SW 1271 (cell line): ENCODE measurements at places on chromosomes 1 and 21.
A peak's percentile ranks its signal among the peaks of the same experiment; 100 is the strongest.

- DNase-seq = no peak
Measured at GRCh38 chr1:89701746-89702241, 68.9 kb downstream of the LRRC8C start.

DNA sequence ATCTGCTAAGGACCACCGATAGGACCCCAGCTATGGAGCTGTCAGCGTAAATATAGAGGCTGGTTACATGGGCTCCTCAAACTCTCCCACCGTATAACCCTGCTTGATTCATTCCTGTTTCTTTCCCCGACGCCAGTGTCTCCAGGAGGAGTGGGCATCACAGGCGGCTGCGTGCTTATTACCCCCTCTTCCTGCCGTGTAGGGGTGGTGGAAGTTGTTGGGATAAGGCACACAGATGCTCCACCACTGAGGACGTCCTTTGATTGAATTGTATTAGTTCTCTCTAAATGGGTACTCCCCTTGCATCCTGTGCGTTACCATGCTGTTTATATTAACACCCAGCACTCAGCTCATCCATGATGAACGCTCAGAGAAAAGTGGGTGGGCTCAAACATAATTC lies 104.6 kb downstream of the ZBTB18 start:
- no peak for DNase-seq

DNA sequence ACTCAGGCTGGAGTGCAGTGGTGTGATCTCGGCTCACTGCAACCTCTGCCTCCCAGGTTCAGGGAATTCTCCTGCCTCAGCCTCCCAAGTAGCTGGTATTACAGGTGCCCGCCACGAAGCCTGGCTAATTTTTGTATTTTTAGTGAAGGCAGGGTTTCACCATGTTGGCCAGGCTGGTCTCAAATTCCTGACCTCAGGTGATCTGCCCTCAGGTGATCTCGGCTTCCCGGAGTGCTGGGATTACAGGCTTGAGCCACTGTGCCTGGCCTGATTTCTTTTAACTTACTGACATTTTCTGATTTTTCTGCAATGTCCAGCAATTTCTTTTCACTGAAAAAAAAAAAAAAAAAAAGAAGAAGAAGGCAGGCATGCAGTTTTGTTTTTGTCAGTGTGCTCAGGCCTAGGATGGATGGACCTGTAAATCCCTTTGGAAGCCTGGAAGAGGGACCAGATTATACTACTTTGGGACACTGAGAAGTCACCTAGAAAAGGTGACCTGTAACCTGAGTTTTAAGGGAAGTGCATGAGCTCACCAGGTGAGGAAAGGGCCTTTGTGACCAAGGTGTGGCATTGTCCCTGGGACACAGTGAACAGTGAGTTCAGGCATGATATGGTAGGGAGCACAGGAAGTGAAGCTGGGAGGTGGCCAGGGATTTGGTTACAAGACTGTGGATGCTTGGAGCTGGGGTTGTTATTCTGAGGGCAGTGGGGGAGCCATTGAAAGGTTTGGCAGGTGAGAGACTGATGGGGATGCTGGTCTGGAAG lies 2.7 kb upstream of the TMEM61 start:
- DNase-seq = no peak

DNA sequence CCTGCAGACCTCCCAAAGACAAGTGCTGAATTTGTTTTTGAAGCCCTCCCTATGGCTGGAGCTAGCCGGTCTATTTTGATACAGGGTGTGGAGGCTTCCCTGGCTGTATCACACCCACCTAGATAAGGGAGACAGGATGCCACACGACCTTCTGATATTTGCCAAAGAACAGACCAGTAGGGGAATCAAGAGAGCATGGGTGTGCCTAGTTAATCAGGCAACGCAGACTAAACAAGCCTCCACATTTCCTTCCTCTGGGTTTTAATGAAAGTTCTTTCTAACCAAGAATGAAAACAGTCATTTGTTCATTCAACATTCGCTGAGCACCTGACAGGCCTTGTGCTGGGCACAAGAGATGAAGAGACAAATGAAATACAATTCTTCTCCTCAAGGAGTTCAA lies 446.8 kb downstream of the PLPP3 start:
- no peak for DNase-seq

- DNase-seq = peak; percentile 60
Measured at GRCh38 chr1:40078512-40079333, 18.3 kb downstream of the PPT1 start.

GRCh38 chr1:46379996-46380395 lies 14.1 kb upstream of the FAAH start:
- no peak for DNase-seq

DNA sequence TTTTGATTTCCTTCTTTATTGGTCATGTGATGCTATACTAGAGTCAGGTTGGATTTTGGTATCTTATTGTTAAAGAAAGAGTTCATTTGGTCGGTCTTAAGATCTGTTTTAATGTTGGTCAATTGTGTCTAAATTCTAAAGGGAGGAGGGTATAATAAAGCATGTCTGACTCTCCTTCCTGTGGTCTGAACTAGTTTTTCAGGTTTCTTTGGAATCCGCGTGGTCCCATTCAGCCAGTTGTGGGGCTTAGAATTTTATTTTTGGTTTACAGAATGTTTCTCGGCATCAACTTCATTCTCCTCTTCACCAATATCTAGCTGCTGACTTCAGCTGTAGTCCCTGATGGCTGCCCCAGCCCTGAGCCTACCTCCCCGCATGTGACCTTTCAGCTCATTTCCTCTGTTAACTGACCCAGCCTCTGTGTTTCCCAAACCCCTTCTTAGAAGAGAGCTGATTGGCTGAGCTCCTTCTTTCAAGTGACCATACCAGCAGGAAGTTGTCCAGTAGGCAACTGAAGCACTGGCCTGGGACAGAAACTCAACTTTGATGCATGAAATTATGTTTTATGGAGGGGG lies 8.7 kb upstream of the MYOC start:
- no peak for DNase-seq

DNA sequence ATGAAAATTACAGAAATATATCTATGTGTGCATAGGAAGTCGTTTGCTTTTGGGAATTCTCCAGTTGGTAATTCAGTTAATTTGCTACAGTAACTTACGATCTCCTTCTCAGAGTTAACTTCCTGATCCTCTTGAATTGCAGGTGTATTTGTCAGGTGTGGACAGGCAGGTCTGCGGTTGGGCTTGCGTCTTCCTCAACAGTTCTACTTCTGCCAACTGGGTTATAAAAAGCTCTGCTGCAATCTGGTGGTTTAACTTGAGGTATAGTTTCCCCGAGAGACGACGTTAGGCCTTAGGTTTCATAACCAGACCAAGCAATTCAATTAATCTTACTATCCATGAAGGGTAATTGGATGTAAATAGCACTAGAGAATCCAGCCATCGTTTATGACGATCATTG lies 88.2 kb downstream of the GABPA start:
- no peak for DNase-seq

DNA sequence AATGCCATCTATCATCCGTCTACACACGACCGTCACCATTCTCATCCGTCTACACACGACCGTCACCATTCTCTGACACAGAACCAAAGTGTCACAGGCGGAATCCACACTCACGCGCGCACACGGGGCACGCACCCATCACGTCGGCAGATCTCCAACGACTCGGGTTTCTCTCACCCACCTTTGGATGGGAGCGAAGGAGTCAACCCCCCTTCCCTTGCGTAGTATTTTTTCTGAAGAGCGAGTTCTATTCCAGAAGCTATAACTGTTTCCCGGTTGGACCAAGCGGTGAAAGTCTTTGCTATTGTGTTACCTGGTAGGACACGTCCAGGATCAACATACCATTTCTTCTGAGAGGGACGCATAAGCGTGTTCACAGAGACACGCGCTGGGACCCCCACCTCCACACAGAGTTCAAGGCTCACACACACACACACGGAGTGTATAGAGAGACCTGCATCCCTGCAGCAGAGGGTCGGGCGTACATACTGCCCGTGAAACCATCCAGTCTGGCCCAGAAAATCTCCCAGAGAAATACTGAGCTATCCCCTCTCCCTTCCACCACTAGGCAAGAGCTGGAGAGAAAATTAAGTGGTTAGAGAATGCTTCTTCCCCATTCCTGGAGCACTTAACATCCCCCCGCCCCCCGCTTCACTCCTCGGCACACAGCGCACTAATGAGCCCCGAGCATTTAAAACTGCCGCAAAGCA lies 741 bp downstream of the DUSP10 start:
- DNase-seq = no peak

DNA sequence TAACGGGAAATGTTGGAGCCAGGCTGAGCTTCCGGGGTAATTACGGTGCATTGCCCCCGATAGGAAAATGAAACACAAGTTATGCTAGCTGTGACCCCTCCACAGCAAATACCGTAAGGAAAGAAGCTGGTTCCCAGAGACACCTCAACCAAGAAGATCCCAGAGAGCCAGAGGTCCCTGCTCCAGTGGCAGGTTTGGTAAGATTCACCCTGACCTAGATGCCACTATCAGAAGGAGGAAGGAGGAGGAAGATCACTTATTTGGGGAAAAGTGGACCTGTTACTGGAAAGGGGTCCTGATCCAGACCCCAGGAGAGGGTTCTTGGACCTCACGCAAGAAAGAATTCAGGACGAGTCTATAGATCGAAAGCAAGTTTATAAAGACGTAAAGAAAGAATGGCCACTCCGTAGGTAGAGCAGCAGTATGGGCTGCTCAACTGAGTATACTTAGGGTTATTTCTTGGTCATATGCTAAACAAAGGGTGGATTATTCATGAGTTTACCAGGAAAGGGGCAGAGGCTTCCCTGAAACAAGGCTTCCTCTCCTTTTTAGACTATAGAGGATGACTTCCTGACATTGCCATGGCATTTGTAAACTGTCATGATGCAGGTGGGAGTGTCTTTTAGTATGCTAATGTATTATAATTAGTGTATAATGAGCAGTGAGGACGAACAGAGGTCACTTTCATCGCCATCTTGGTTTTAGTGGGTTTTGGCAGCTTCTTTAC lies 7.5 kb upstream of the CAPN9 start:
- DNase-seq = no peak

- no peak for DNase-seq
Measured at GRCh38 chr1:181089017-181089675, 646 bp downstream of the IER5 start.

DNA sequence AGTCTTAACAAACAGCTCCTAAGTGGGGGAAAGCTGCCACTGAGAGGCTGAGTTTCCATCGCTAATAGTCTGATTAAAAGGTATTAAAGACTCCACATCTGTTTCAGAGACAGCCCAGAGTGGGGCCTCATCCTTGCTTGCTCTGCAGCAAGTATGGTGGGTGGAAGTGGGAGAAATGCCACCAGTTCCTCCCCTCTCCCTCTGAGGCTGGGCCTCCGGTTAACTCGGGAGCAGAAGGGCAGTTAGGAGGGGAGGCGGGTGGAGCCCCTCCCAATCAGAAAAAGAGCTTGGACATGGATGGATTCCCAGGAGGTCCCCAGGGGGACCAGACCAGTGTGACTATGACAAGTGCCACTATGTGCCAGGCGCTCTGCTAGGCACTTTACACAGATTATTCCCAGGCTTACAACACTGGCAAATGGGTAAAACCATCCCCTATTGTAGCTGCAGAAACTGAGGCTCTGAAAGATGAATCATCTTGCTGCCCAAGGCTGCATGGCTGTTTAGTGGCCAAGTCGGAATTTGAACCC lies 11.4 kb upstream of the ASCL5 start:
- DNase-seq = no peak

DNA sequence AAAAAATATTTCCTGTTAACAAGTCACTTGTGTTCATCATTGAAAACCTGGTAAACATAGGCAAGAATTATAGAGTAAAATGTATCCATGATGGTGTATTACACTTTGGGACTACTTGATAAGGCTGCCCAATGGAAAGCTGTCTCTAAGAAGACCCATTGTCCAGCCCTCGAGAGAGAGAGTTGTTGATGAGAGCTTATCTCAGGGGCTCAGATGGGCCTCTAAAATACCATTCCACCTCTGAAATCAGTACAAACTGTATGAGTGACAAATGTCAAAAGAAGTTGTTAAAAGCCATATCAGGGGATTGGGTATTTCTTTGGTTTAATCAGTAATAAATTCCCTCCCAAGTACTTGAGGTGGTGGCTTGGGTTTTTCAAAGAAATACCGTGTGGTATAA lies 96.1 kb downstream of the KCNK1 start:
- DNase-seq = no peak

- DNase-seq = no peak
Measured at GRCh38 chr1:112298558-112298957, 97.5 kb upstream of the CTTNBP2NL start.

- DNase-seq = no peak
Measured at GRCh38 chr1:108051631-108052377, 86.8 kb upstream of the VAV3 start.

GRCh38 chr1:98849969-98850636 lies 154.6 kb downstream of the PLPPR5 start:
- DNase-seq = no peak

DNA sequence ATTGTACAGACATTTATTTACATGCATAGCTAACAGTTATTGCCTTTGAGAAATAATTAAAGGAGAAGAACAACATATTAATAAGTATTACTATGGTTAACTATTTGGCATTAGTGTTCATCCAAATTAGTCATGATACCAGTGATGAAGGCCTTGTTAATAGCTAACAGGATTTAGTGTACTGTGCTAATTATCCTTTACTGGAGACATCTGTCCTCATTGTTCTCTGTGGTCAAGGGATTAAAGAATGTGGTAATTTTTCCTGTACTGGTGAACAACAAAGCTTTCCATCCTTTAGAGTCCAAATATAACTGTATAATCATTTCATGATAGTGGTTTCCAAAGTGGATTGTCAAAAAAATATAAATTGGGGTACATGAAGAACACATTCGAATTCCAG lies 103.9 kb downstream of the ADGRL4 start:
- DNase-seq = no peak

- DNase-seq = no peak
Measured at GRCh38 chr1:65054481-65054880, 88.1 kb upstream of the JAK1 start.

DNA sequence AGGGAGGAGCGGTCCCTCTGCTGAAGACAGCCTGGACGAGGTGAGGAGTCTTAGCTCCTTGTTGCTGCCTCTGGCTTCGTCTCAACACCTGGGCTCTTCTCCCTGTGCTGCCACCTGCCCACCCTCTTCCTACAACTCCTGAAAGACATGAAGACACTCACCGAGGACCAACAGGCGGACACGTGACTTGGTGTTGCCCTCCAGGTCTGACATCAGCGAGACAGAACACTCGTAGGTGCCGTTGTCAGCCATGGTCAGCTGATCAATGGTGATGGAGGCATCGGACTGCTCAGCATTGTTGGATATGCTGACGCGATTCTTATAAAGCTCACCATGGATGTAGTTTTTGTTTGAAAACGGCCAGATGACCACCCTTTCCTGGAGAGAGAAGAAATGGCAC lies 21.4 kb downstream of the GPA33 start:
- no peak for DNase-seq

DNA sequence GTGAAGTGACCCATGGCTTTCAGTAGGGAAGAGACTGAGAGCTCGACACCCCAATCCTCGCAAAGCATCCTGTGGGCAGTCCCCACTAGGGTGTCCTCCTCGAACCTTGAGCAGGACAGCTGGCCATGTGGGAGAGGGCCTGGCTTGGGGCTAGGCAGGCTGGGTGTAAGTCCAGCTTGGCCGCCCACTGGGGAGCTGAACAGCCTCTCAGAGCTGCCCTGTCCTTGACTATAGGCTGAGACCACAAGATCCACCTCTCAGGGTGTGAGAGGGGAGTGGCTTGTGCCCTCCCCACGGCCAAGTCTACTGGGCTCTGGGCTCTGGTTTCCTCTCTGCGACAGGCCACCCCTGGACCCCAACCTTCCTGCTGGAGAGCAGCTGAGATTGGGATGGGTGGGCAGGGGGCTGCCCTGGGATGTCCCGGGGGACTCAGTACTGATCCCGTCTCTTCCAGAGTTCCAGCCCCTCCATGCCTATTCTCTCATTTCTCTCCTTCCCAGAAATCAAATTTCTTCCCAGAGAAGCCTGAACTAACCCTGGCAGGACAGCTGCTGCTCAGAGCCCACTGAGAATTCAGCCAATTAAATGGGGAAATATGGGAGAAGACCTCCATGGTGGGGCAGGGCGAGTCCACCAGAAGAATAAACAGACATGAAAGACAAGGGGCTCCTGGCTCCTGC lies 282.9 kb downstream of the PTPRU start:
- no peak for DNase-seq
